ENCODE measurements at places on chromosomes 5 and 9.

GRCh38 chr9:123556464-123557435 is 200.8 kb downstream of the CRB2 start:
- DNase-seq = peak; percentile 11

- DNase-seq = no peak
Measured at GRCh38 chr5:90618071-90618470, 59.5 kb downstream of the ADGRV1 start.

DNA sequence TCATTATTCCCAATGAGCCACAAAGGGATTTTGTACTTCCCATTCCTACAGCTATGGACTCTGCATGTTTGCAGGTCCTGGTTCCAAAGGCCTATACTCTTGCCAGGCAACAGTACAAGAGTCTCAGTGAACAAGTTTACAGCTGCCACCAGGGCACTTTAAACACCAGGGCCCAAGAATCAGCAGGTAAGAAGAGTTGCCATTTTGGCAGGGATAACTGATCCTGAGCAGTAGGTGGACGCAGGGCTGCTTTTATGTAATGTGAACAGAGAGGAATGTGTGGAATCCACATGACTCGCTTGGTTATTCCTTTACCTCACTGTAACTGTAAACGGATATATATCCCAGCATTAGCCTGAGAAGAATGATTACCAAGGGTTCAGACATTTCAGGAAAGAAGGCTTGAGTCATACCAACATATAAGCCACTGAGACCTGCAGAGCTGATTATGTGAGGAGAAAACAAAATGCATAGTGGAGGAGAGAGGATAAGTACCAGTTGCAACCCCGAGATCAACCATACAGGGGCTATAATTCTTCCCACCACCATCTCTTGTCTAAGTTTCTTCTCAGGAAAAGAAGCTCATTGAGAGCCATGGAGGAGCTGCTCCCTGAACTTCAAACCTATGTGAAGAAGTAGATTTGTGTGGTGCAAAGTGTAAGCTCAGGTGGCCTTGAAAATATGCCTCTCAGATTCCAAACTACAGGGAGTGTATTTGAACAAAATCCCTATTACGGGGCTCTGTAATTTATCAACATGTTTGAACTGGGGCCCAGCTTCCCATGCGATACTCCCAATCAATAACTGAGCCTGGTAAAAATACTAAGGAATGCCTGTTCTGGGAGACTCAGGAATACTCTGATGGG is 24.6 kb downstream of the RAPGEF6 start:
- DNase-seq = peak; percentile 68

DNA sequence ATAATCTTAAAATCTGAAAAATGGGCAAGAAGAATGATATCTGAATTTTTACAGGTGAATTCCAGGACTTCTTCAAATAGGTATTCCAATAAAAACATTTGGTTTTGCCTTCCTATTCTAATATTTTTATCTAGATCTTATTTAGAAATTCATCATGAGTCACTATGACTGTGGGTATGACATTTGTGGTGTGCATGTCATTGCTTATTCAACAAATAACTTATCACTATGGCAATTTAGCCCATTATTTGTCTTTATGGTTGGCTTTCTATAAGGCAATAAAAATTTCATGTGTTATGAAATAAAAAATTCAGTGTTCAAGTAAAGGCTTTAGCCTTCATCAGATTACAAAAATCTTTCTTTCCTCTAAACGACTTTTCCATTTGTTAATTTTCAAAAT is 1139.6 kb upstream of the NUDT12 start:
- DNase-seq = peak; percentile 50

DNA sequence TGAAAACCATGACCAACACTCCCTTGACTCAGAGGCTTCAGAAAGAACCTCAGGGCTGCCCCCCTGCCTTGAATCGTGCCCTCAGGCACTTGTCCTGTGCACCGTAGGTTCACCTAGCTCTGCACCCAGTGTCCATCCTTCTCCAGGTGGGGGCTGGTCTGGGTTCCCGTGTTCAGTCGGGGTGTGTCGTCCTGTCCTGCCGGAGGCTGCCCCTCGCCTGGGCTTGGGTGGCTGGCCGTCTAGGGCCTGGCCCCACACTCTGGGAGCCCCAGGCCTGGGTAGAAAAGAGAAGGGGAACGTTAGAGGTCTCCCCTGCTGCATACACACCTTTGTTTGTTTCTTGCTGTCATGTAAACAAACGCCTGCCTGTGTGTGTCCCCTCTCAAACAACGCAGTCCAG is 29.3 kb downstream of the CATSPER3 start:
- no peak for DNase-seq

DNA sequence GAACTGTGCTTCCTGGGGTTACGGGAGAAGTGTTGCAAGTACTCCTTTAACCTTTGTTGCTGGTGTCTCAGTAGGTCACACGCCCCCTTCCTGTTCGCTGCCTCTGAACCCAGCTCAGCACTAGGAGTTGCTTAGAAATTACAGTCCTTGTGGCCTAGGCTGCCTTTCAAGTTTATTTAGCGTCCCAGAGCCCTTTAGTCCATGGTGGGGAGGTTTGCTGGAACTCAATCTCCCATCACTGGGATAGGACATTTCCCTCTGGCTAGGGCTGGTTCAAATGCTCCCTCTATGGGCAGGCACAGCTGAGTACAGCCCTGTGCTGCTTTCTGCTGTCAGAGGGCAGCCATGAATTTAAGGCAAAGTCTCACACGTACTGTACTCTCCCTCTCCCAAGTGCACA is 4.7 kb downstream of the IFNA8 start:
- DNase-seq = no peak

DNA sequence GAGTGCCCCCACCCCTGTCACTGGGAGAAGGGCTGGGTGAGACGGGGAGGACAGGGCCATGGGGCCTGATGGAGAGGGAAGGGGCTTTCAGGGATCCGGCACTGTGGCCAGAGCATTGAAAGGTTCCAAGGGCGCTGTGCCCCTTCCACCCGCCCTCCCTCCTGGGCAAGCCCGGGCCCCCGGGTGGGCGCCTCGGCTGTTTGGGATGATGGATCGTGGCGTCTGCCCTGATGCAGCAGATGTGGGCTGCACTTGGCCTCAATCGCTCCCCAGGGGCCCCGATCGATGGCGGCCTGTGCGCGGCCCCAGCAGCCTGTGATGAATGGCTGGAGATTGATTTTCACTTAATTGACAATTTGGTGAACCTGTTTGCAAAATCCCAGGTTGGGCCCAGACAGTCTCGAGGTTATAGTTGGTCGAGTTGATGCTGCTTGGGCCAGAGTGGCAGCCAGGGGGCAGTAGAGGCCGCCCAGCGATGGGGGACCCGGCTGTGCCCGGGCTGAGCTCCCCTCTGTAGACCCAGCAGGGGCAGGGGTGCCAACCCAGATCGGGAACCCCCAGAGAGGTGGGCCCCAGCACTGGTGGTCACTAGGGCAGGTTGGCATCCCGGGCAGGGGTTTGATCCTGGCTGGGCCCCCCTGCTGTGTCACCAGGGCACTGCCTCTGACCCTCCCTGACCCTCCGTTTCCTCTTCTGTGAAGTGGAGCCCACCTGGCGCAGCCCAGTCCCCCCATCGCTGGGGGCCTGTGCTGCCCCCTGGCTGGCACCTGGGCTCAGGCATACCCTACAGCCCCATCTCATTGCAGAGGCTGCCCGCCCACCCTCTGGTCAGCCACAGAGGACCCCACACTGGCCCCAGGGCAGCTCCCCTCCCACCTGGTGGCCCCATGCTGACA is 34.7 kb downstream of the LHX3 start:
- DNase-seq = no peak

DNA sequence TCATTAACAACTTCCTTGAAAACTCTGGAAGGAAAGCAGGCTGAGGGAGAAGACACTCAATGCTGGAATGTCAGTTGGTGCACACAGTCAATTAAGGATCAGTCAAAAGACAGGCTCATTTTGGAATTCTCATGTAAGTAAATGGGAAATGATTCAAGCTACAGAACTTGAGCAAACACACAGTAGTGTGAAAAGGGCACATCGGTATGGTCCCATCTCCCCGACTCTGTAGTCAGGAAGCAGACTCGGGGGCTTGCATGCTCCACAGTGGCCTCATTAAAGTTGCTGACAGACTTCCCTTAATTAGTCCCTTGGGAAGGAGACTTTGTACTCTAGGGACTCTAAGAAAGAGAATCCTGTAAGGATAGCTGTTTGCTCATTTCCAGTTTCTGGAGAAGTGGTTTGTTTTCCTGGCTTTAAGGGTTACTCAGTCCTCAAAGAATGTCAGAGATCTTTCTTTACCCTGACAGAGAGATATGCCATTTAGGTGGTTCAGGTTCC is 339.2 kb downstream of the ADAMTS6 start:
- DNase-seq = no peak

- DNase-seq = no peak
Measured at GRCh38 chr9:19027825-19028224, 5.2 kb downstream of the SAXO1 start.

DNA sequence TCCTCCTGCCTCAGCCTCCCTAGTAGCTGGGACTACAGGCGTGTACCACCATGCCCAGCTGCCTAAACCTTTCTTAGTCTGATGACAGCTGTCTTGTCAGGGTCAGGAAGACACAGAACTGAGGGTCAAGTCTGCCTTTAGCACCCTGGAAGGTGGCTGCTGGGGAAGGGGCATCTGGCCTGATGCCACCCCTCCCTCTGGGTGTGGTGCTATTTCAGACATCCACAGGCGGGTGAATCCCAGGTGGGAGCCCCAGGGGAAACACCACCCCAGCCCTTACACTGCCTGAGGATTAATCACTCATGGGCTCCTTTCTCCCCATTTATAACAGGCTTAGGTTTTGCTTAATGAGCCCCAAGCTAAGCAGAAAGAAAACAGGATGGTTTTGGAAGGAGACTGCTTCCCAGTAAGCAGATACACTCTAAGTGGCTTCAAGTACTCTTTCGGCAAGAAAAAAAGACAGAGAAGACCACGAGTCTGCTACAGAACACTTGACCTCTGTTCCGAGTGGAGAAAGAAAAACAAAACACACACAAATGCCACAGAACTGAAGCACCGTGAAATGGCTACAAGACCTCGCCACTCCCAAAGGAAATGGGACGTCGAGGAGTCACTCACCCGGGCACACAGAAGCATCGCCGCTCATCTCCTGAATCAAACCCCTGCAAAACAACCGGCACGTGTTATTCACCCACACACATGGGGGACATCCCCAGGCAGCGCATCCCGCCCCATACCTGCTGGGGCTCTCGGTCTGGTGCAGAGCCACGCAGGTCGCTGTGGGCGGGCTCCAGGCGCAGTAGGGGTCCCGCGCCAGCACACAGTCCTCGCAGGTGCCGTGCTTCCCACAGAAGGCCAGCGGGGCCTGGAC is 62.4 kb downstream of the SECISBP2 start:
- DNase-seq = no peak

DNA sequence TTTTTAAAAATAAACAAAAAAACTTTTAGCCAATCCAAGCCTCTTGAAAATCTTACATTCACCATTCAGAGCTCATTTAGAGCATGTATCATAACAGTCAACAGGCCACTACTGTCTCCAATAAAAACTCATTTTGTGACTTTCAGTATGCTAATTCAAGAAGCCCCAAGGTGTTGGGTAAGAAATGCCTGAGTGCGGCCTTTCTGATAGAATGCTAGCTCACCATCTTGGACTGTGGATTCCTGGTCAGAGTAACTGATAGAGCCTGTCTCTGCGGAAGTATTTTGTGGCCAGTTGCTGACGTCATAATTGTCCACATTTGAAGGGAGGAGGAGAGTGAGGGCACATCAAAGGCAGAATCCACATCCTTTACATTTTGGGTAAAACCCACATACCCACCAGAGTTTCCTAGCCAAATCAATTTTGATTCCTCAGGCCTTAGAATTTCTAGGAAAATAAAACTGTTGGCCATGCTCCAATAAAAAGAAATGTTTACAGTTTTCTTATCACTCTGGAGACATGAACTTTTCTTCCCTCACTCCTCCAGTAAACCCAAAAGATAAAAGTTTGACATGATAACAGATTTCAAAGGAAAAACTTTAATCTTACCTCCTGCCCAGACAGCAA is 41.1 kb upstream of the ERCC6L2 start:
- DNase-seq = no peak

DNA sequence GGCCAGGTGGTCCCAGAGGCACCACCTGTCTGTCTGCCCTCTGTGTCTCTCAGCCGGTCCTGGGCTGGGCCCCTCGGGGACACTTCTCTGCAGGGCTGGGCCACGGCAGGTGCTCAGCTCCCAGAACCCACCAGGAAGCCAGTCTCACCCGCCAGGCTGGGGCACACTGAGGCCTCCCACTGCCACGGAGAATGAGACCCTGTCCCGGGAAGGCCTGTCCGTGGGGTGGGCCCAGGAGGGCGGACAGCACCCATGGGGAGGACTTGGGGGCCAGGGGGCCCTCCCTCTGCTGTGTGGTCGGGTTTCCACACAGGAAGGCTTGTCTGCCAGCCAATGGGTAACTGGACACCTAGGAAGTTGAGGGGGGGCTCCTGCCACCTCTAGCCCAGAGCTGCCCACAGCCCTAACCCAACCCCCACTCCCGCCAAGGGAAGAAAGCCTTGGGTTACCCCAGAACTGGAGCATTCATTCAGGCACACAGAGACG is 4.1 kb upstream of the TUBB4B start:
- no peak for DNase-seq

- no peak for DNase-seq
Measured at GRCh38 chr5:67454957-67455561, 258.5 kb upstream of the CD180 start.

GRCh38 chr5:175638305-175638704 is 19.6 kb upstream of the HRH2 start:
- no peak for DNase-seq

GRCh38 chr5:94316916-94317838 is 301.2 kb downstream of the KIAA0825 start:
- DNase-seq = no peak

GRCh38 chr5:172624083-172624995 is 16.7 kb upstream of the NEURL1B start:
- no peak for DNase-seq
